ENCODE measurements at places on chromosomes 5 and 9. TPM values are rescaled to one million over a fixed set of nuclear protein-coding genes. Genes with fewer than 3 reads are reported as not detected.

Gene TLR4
- total RNA-seq, result 8.4 TPM

Gene ADAMTS19
- total RNA-seq, result 6.2 TPM

Gene NR5A1
- total RNA-seq, result not detected

DNA sequence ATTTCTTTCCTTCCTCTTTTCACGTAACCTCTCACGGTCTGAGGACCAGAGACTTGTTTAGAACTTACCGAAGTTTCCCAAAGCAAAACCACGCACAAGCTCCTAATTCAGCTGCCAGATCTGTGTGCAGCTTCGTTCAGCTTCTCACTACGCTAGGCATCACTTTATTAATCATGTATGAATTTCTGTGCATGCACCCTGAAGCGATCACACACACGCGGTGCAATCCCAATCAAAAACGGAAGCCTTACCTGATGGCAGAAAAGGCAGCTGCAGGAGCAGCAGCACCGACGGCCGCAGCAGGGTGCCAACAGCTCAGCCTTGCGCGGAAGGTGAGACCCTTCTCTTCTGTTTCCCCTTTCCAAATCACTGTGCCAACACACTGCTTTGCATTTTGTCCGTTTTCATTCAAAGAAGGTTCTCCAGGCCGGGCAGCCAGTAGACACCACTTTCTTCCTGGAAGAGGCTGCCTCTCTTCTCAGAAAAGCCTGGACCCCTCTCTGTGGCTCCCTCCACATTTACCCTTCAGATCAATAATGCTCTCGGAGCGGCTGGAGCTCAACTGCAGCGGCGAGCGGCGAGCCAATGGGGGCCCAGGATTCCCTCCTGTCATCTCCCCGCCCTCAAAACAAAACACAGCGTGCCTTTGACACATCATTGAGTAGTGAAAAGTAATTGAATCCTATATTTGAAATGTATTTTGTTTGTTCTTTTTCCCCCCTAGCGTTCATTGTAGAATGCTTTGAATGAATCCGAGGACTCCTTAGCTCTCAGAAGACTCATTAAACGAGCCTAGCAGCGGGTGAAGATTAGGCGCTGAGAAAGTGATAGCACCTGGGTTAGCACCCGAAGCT, at the start of gene CDH12:
Gene CDH12 (minus strand): TSS at position 538 of the 854 bp plus-strand sequence.
- DNase-seq, result peak; percentile 21

DNA sequence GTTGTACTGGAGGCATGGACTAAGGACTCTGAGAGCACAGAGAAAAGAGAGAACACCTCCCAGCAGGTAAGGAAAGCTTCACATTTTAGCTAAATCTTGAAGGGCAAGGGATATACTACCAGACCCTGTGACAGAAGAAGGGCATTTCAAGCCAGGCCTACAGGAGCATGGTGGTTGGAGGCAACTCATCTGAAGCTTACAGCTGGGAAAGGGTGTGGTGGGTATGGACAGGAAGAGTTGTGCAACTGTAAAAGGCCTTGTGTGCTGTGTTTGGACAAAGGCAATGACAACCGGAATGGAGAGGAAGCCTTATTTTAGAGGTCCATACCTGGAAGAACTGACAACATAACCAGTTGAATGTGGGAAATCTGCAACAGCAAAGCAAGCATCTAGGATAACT, 31.2 kb downstream of the NIPSNAP3B start:
- no peak for DNase-seq
